ENCODE measurements at places on chromosomes 7 and 10.
A peak's percentile ranks its signal among the peaks of the same experiment; 100 is the strongest.

- no peak for DNase-seq
These were observed 134.5 kb downstream of the NRBF2 start for GRCh38 chr10:63267414-63268148.

GRCh38 chr10:32023264-32023663 is 33.0 kb downstream of the KIF5B start:
- DNase-seq, result no peak

DNA sequence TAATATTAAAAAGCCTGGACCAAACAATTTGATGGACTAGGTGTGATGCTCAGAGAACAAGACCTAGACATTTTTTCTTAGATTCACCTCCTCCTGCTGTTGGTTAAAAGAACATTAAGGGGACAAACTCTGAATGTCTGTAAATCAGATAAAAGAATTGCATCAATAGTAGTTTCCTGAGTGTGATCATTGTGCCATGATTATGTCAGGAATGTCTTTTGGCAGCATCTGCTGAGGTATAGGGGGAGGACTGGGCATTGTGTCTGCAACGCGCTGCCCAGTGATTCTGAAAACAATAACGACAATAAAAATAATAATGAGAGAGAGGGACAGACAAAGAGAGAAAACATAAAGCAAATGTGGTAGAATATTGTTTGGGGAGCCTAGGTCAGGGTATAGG is 6.9 kb downstream of the C7orf57 start:
- DNase-seq, result no peak

GRCh38 chr10:111037858-111038257 is 39.0 kb upstream of the ADRA2A start:
- no peak for DNase-seq

- DNase-seq, result peak; percentile 64
These were observed 43.2 kb downstream of the CCNY start for GRCh38 chr10:35379226-35380137.

DNA sequence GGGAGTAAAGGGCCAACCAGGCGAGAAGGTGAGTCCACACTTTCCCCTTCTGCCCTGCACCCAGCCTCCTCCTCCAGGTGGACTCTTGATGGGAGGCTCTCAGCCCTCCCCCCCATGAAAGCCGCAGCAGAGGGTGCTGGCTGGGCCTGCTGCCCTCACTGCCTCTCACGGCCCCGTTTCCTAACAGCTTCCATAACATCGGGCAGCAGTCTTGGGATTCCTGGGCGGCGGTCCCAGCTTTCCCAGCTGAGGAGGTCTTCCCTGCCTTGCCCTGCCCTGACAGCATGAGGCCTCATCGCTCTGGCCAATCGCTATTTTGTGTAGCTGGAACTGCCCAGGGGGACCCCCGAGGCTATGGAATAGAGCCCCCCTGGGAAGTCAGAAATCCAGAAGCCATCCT is 76.3 kb downstream of the COL13A1 start:
- DNase-seq, result no peak

GRCh38 chr10:7333961-7334641 is 76.7 kb downstream of the SFMBT2 start:
- DNase-seq, result no peak

- no peak for DNase-seq
These were observed 52.9 kb upstream of the HBP1 start for GRCh38 chr7:107115762-107116540.

GRCh38 chr7:117672453-117672852 is 192.6 kb downstream of the CFTR start:
- DNase-seq, result no peak

DNA sequence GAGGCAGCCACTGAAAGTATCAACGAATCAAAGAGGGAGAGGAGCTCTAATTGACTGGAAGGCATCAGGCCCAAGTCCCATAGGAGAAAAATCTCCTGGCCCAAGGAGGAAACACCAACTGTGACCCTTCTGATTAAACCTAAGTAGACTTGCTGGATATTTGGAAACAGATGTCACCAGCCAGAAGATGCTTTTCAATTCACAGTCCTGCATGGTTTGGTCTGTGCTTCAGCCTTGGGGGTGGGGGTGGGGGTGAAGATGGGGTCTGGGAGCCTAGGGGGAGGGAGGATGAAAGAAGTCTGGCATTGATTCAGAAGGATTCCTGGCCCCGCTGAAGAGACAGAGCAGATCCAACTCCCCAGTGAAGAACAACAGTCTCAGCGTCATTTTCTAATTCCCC is 623.7 kb downstream of the PARD3 start:
- no peak for DNase-seq

- DNase-seq, result no peak
These were observed 1.0 kb downstream of the ACSL5 start for GRCh38 chr10:112374724-112375541.

GRCh38 chr7:129493555-129493954 is 8.8 kb upstream of the SMKR1 start:
- DNase-seq, result no peak

DNA sequence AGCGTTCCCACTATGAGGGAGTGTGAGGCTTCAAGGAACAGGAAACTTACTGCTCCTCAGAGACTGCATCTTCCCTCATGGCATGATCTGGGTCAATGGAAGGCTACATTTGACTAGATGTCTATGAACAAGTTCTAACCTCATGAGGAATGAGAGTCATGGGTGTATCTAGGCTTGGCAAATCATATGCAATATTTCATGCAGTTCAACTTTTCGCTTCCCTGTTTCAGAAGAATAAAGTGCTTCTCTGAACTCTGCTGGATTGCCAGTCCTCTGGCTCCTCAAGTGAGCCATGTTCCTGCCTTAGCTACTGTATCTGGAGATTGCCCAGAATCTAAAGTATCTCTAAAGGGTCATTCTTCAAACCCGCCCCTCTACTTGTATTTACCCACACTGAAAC is 54.3 kb upstream of the SEMA3A start:
- DNase-seq, result no peak

Data from brain pericyte (primary cell).